ENCODE measurements at places on chromosomes 6 and 20.
A peak's percentile ranks its signal among the peaks of the same experiment; 100 is the strongest.

- no peak for DNase-seq
Observed at GRCh38 chr6:44025226-44025625, 102.0 kb downstream of the MRPL14 start.

- peak; percentile 8 for DNase-seq
Observed at GRCh38 chr6:120945905-120946594, 388.2 kb downstream of the TBC1D32 start.

DNA sequence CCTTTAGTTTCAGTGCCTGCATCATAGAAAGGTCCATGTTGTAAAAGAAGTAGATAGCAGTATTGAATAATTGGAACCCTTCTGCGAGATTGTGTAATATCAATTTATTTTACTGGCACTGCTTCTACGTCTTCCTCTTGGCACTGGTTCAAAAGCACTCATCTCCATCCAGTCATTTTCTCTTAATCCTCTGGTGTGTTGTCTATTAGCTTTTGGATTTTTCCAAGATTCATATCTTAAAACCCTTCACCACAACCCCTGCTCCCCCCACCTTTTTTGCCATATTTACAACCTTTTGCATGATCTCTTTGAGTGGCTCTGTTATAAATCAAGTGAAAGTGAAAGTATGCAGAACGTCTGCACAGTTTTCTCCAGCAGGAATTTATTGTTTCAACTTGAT lies 76.6 kb upstream of the HSF2 start:
- no peak for DNase-seq

DNA sequence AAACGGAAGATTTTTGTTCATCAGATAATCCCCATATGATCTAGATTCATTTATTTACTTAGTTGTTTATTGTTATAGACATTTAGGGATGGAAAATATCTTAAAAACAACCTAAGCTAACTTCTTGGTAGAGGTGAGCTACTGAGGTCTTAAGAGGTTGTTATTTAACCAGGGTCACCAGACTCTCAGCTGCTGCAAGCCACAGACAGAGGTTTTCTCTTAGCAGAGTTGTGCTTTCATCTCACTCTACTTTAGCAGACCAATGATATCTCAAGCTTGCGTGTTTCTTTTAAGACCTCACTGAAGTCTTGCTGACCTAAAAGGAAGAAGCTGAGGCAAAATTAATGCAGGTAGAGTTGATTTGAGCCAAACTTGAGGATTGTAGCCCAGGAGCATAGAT lies 43.6 kb downstream of the NCOA7 start:
- DNase-seq = no peak
